ENCODE measurements at places on chromosomes 1 and 21.

- DNase-seq, result peak; percentile 66
These were observed 42.3 kb upstream of the NFASC start for GRCh38 chr1:204828352-204828850.

GRCh38 chr1:220971221-220971620 is 92.0 kb downstream of the HLX start:
- no peak for DNase-seq

DNA sequence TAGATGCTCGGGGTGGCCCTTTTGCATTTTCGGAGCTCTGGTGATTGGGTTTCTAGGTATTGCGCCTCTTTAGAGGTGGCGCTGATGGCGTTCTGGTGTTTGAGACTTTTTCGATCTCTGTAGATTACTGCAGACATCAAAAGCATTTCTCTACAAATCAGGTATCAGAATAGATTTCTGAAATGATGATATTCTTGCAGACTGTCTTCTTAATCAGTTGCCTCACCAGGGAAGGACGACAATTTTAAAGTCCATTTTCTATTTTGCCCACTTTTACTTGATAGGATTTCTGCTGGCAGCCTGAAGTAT is 65.2 kb upstream of the VAMP3 start:
- no peak for DNase-seq

DNA sequence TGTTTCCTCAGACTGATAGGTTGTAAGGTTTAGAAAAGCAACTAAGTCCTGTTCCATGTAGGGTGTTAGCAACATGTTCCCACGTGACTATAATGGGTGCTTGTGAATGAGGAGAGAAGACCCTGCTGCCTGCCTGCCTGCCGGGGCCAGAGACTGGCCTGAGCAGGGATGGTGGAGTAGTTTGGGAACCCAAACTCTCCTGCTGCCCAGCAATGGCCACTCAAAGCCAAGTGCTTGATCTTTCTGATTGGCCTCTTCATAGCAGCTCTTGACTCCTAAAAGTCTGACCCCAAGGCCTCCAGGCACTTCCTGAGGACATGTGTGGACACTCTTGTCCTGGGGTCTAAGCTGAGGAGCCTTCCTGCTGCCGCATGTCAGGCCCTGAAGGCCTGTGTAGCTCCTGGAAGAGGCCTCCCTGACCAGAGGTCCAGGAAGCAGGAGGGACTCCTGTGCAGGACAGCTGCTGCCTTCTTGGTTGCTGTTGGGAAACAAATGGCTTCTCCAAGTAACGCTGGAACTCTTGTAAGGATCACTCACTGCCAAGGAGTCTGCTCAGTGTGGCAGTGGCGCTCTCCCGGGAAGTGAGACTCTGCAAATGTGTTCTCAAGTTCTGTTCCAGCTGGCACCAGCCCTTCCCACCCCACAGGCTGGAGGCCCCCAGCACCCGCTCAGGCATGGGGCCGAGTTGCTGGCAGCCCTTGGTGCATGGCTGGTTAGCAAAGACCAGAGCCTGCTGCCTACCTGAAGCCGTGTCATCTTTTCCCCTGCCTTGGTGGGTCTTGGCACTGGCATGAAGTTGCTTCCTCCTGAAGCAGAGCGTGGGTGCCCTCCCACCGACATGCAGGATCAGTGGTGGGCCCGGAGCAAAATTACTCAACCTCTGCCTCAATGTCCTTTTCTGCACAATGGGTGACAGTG is 35.5 kb downstream of the MAN1C1 start:
- no peak for DNase-seq

- no peak for DNase-seq
These were observed 317 bp downstream of the SPAG17 start for GRCh38 chr1:118184739-118185083.

- no peak for DNase-seq
These were observed 22.1 kb downstream of the AK2 start for GRCh38 chr1:33014464-33015163.

- DNase-seq, result no peak
These were observed 930 bp downstream of the DHCR24 start for GRCh38 chr1:54885807-54886723.

- no peak for DNase-seq
These were observed 179.4 kb downstream of the ZP4 start for GRCh38 chr1:237711281-237711680.

DNA sequence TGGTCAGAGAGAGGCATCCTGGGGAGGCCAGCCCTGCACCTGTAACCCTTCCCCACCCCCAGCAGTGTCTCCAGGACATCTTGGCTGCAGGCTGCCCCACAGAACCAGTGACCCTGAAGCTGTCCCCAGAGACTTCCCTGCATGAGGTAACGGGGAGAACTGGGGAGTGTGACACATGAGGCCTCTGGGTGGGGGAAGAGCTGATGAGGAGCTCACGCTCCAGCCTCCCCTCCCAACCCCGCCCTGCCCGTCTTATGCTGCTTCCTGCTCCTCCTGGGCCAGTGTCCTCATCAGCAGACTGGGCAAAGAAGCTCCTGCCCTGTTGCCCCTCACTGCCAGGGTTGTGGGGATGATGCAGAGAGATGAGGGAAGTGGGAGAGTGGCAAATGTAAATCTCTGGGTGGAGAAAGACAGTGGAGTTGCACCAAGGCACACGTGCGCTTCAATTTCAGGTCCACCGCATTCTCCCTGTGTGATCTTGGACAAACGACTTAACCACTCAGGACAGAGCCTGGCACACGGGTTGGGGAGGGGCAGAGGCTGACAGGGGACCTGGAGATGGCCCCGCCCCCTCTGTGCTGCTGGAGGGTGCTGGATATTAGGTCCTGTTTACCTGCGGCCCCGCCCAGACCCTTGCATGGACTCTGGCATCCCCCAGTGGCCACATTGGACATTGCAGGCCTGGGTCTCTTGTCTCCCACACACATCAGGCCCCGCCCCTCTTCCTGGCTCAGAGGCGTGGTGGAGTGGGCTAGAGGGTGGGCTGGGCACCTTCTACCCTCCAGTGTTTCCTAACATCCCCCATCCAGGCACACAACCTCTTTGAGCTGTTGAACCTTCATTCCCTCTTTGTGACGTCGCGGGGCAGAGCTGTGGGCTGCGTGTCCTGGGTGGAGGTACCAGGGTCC is 12.3 kb downstream of the CLCNKB start:
- peak; percentile 71 for DNase-seq

DNA sequence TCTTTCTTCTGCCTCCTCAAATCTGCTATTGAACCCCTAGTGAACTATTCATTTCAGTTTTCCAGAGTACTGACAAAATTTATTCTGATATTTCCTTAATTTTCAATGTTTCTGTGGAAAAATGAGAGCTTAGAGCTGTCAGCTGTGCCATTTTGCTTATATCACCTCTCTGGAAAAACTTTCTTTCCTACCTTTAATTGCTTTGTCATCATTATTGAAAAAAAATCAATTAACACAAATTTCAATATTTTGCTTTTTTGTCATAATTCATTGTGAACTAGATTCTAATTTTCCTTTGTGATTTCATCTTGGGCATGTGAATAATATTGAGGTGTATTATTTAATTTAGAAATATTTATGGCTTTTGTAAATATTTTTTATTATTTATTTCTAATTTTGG is 126.5 kb downstream of the C1orf94 start:
- no peak for DNase-seq

DNA sequence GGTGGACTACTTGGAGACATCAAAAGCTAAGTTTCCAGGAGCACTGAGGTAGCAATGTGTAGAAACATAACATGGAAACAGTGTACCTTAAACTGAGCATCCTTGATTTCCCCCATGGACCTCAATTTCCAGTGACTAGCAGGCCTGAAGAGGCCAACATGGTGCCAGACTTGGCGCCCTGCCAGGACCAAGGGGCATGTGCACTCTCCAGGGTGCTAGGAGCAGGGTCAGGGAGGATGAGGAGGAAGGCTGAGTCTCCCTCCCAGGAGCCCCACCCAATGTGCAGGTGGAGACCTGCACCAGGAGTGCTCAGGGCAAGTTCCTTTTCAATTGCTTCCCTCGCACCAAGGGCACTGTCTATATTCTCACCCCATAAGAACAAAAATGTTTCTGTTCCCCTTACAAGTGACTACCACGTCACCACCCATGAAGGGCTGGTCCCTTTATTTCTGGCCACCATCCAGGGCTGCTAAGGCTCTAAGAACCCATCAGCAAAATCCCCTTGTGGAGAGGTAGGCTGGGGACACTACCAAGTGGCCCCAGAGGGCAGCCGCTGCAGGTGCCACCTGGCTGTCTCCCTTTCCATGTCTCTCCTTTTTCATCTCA is 39.2 kb downstream of the MX1 start:
- DNase-seq, result no peak

DNA sequence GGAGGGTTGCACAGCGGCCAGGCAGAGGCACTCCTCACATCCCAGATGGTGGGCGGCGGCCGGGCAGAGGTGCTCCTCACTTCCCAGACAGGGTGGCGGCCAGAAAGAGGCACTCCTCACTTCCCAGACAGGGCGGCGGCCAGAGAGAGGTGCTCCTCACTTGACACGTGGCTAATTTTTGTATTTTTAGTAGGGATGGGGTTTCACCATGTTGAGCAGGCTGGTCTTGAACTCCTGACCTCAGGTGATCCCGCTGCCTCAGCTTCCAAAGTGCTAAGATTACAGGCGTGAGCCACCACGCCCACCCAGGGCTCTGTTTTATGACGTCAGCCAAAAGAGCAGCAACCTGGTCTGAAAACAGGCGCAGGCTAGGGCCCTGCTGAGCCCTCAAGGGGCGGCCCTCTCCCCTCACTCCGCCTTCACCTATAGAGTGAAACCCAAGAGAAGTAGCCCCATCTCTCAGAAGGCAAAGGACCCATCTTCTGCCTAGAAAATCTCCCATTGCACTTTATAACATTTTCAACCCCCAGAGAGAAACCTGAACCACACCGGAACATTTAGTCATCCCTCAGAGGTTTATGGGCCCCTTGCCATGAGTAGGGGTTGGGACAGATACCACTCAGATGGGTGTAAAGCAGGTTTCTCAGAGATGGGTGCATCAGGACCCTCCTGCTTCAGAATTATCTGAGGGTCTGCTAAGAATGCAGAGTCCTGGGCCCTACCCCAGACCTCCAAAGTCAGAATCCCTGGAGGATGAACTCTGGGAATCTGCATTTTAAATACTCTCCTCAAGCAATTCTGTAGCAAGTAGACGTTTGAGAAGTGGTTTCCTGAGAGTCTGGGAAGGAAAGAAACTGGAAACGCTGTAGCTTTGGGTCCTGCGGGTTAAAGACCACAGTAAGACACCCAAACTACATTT is 40.8 kb downstream of the CDK18 start:
- no peak for DNase-seq

DNA sequence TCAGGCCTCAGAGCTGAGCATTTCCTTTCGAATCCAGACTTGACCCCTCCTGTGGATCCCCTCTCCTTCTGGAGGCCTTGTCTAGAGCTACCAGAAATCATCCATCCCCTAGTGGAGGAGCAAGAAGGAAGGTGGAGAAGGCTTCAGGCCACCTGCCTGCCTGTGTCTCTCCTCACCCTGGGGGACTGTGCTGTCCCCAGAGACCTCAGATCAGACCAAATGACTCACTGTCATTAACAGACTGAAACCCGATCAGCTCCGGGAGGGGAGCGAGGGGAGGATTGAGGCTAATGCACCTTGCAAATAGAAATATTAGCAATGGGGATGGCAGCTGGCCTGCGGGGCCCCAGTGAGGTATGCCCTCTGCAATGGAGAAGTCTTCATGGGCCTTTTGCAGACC is 2.1 kb downstream of the MYBPH start:
- DNase-seq, result no peak

DNA sequence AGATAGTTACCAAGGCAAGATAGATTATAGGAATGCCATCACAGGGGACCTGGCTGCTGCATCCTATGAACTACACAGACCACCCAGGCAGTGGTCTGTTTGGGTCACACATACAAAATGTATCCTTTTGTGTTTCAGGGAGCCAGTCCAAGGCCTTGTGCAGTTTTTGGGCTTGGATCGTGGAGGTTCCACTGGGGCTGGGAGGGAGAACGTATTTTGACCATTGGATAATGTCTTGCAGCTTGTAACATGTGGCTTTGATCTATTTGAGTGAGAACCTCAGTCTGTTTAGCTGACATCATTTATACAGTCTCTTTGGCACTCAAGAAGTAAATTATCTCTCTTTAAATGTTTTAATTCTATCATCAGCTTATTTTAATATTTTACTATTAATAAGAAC is 147.3 kb downstream of the DUSP10 start:
- DNase-seq, result no peak

DNA sequence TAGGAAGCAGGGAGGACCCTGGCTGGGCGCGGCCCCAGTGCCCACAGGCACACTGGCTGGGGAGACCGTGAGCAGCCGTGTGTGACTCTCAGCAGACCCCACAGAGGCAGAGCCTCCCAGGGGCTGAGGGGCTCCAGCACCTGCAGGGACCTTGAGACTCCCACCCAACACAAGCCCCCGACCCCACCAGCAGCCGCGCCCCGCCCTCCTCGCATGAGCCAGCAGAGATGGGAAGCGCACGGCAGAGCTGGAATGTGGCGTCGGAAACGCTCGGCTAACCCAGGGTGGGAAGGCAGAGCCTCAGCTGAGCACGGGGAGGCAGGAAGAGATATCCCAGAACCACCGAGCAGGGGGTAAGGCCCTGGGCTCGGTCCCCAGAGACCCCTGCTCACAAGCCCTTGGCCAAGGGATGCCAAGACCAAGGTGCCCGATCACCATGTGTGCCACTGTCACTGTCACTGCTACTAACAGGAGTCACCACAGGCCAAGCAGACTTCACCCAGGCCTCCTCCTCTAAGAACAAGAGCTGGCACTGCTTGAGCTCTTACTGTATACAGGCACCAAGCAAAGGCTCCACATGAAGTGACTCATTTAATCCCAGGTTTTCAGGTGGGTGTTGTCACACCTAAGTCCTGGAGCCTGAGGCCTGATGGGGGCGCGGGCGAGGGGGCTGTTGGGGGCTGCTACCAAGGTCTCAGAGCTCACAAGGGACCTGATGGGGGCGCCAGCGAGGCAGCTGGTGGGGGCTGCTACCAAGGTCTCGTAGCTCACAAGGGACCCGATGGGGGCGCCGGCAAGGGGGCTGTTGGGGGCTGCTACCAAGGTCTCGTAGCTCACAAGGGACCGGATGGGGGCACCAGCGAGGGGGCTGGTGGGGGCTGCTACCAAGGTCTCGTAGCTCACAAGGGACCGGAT is 20.1 kb downstream of the MEGF6 start:
- DNase-seq, result no peak

DNA sequence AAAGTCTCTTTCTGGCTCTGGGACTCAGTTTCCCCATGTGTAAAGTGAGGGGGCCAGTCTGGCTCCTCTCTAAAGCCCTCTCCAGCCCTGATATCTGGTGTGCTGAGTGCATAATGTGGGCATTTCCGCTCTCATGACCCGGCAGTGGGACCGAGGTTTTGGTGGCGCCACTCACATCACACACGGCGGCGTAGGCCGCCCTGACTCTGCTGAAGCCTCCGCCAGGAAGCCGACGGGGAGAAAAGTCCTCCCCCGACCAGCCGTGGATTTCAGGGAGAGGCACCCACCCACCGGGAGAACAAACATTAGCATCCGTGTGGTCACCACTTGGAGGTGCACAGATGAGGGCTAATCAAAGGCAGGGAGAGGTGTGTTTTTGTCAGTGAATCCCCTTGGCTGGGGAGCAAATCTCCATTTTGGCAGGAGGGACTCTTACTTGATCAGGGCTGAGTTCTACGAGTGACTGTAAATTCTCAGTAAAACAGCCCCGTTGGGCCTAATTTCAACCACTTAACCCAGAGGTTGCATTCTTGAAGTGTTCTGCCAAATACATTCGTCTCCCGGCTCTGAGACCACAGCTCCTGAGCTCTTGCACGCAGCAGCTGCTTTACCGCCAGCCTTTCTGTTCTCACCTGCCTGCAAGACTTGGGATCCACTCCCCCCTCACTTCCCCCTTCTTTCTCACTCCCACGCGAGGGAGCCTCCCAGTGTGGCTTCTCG is 118.2 kb downstream of the FOXD2 start:
- DNase-seq, result no peak

GRCh38 chr1:196558411-196558810 is 49.8 kb downstream of the KCNT2 start:
- DNase-seq, result peak; percentile 62

All from fibroblast of skin of scalp (primary cell).